ENCODE measurements at places on chromosomes 4 and X. TPM values are rescaled to one million over a fixed set of nuclear protein-coding genes. Genes with fewer than 3 reads are reported as not detected.

The CENPI gene
- total RNA-seq, result 8.2 TPM

The SATL1 gene
- total RNA-seq, result 0.82 TPM

The GCNA gene
- total RNA-seq, result 5.6 TPM

The CCKAR gene
- total RNA-seq, result 1.3 TPM

The NKX6-1 gene
- 0.27 TPM for total RNA-seq

The OTC gene
- total RNA-seq, result not detected

The GPC4 gene
- total RNA-seq, result 22.0 TPM

The ARR3 gene
- 9.8 TPM for total RNA-seq

The PPM1K gene
- 54.4 TPM for total RNA-seq

The RTL3 gene
- total RNA-seq, result 0.16 TPM

The STATH gene
- total RNA-seq, result not detected

The NXT2 gene
- 12.6 TPM for total RNA-seq

The CXCL5 gene
- 0.44 TPM for total RNA-seq

The LONRF3 gene
- total RNA-seq, result 5.0 TPM

The SLC9B1 gene
- 6.9 TPM for total RNA-seq

The SHROOM4 gene
- total RNA-seq, result 10.0 TPM

The MSMO1 gene
- total RNA-seq, result 73.3 TPM

The HGFAC gene
- total RNA-seq, result 1.3 TPM

The UGT2B11 gene
- total RNA-seq, result not detected

The ATOH1 gene
- total RNA-seq, result not detected

The IL21 gene
- total RNA-seq, result not detected

The CXorf49 gene
- total RNA-seq, result not detected

The ADH4 gene
- total RNA-seq, result not detected

The TCEAL5 gene
- 8.1 TPM for total RNA-seq

The XKRX gene
- 0.77 TPM for total RNA-seq

The DOK7 gene
- 3.5 TPM for total RNA-seq

The PAGE2 gene
- not detected for total RNA-seq

The ZNF711 gene
- total RNA-seq, result 71.6 TPM

The SPANXN3 gene
- not detected for total RNA-seq

The DMP1 gene
- 0.11 TPM for total RNA-seq

The HSFX2 gene
- not detected for total RNA-seq

The CSAG3 gene
- total RNA-seq, result not detected

The TASL gene
- 1.8 TPM for total RNA-seq

The DSPP gene
- 0.05 TPM for total RNA-seq

The KLKB1 gene
- 2.1 TPM for total RNA-seq

The GAGE13 gene
- not detected for total RNA-seq

The ALB gene
- 0.71 TPM for total RNA-seq

The VAMP7 gene
- 29.3 TPM for total RNA-seq

The FAM9B gene
- total RNA-seq, result not detected

The SSX2 gene
- total RNA-seq, result not detected

The CCDC110 gene
- 3.7 TPM for total RNA-seq

The STARD8 gene
- total RNA-seq, result 10.2 TPM

The PPEF2 gene
- total RNA-seq, result 12.3 TPM

The HS3ST1 gene
- 2.3 TPM for total RNA-seq

The IL13RA2 gene
- 1.6 TPM for total RNA-seq

The CLCN3 gene
- total RNA-seq, result 123 TPM
